ENCODE measurements at places on chromosomes 11 and 22.

GRCh38 chr11:27701355-27702105, 1.3 kb upstream of the BDNF start:
- DNase-seq = peak; percentile 15

DNA sequence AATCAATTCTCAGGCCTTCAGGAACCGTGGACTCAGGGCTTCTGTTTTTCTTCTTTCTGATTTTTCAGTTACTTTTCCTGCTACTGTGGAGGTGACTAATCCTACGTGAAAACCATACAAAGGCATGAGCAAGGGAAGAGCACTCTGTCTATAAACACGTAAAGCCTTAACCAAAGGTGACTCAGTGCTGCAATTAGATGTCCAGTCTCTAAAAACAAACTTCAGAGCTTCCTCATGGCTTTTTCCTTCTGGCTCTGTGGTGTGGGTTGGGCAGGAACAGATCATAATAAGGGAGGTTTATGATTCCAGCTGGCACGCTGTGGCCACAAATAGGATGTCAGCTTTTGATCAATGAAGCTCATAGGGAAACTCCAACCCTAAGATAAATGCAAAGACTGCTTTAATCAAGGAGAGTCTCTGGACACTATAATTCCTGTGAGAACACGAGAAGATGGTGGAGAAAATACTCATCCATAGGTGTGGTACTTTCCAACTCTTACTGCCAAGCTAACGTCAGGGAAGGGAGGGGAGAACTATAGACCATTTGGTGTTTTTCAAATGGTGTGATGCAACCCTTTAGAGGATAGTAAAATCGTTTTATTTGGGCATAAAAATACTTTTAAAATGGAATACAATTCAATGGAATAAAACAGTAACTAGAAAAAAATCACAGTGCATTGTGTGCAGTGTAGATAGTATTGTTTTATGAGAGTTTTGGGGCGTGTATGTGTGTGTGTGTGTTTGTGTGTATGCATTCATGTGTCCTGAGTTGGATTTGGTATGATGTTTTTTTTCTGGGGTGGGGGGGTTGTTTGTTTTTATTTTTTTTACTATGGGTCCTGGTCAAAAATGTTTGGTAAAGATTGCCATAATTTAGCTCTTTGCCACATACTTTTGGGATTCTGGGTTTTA, at the start of gene NXPE2:
Gene NXPE2 (plus strand): TSS at position 403 of the 912 bp plus-strand sequence. CDS start 49 bp downstream, at position 452.
- no peak for DNase-seq

DNA sequence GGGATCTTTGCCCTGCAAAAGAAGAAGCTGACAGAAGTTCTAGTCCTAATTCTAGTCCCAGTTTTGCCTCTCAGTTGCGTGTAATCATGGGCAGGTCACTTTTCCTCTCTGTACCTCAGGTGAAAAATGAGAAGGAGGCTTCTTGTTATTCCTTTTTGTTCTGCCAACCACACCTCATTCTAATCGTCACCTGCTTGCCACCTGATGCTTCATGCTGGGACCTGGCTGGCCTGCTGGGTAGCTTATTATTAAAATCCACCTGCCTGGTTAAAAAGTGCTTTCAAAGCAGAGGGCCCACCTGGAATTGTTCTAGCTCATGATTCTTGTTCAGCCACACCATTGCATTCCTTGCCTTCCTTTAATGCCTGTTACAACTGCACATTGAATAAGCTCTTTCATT, 8.4 kb upstream of the ALG8 start:
- DNase-seq = no peak

DNA sequence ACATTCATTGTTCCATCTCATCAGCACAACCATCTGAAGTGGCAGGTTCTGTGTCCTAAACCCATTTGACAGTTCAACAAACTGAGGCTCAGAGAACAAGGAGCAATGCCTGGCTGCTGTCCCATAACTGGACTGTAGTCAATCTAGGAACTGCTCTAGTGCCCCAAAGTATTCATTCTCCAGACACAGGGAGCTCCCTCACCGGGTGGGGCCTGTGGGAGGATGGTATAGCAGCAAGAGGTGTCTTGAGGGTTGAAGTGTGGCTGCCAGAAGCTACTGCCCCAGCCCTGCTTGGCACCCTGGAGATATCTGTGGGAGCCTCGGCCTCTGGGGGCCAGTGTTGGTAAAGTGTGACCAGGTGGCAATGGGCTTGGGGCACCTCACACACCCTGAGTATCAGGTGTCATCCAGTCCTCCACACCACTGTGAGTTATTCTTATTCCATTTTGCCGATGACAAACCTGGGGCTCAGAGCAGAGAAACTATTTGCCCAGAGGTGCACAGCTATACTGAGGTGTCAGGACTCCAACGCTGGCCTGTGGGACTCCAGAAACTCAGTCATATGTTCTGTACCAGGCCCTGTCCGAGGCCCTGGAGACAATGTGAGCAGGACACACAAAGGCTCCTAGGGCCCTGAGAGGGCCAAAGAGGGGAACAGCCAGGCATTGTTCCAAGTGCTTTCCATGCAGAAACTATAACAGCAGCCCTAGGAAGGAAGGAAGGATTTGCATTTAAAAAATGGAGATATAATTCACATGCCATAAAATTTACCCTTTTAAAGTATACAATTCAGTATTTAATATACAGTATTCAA, 46.0 kb upstream of the KLHL35 start:
- no peak for DNase-seq

GRCh38 chr22:37581504-37581903, 1.6 kb upstream of the LGALS2 start:
- DNase-seq = no peak

- peak; percentile 29 for DNase-seq
These were observed 77.7 kb downstream of the KCNC1 start for GRCh38 chr11:17812091-17812864.

- DNase-seq = no peak
These were observed 6.3 kb downstream of the FXYD2 start for GRCh38 chr11:117818041-117818873.

DNA sequence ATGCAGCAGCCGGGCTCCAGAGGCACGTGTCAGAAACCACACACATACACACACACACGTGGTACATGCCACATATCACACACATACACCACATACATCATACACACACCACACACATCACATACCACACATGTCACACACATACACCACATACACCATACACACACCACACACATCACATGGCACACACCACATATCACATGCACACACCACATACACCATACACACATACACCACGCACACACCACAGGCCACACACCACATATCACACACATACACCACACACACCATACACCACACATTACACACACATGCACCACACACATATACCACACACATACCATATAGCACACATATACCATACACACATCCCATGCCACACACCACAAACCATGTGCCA, 97.5 kb upstream of the PRR5 start:
- DNase-seq = no peak

DNA sequence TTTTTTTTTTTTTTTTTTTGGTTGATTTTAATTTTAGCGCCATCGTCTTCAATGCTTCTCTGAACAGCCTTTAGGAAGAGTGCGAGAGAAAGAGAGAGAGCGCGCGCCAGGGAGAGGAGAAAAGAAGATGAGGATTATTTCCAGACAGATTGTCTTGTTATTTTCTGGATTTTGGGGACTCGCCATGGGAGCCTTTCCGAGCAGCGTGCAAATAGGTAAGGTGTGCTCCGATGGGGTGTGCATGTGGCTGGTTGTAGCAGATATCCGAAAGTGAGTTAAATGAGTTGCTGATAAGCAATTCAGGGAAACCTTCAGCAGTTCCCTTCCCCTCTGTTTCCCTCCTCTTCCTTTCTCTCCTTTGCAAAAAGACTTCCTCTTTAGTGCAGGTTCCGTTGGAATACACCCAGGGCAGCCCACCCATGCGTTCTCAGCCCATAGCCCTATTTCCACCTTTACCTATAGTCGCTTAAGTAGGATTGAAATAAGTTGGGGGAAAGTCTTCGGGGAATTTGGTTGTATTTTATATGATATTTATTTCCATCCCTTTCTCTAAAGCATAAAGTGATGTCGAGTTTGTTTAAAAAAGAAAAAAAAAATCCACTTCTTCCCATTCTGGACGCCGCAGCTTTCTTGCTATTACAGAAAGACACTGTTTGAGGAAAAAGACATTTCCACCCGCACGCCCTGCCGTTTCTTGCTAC, 1.1 kb downstream of the GRIA4 start:
- DNase-seq = no peak

GRCh38 chr11:29018631-29019030, 910.4 kb downstream of the METTL15 start:
- no peak for DNase-seq

DNA sequence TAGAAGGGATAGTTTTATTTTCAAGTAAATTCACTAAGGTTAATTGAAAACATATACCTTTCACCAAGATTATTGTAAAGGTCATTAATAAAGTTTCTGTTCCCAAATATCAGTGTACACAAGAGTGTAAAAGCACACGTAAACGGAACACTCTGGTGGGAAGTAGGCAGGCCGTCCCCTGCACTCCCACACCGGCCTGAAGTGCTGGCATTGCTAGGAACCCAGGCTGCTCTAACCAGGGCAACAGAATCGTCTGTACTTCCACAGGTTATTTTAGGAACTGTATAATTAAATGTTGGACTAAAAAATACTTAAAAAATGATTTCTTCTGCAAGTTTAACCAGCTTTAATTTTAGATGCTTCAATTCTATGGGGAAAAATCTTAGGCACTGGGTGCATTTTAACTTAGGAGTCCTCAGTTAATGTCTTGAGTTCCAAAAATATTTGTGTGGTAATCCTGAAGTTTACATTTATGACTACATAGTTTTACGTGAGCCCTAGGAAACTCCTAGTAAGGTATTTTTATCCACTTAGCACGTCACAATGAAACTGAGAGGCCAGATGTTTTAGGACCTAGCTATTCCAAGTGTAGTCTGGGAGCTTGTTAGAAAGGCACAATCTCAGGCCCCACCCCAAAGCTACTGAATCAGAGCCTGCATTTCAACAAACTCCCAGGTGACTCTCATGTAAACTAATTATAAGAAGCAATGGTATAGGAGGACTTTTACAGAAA, 31.2 kb downstream of the KMT5B start:
- no peak for DNase-seq

DNA sequence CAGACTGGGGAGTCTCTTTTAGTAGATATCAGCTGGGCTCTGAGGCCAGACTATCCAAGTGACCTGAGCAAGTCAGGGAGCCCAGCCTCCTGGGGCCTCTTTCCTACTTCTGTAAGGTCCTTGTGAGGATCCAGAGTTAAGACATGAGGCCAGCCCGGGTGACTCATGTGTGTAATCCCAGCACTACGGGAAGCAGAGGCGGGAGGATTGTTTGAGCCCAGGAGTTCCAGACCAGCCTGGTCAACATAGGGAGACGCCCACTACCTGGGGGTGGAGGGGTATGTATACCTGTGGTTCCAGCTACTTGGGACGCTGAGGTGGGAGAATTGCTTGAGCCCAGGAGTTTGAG, 36.9 kb upstream of the POLA2 start:
- no peak for DNase-seq

GRCh38 chr11:100892886-100893285, 205.8 kb downstream of the ARHGAP42 start:
- DNase-seq = no peak

- no peak for DNase-seq
These were observed 283.0 kb downstream of the DDX10 start for GRCh38 chr11:108947654-108948570.

GRCh38 chr11:17812865-17813187, 78.2 kb downstream of the KCNC1 start:
- peak; percentile 29 for DNase-seq

GRCh38 chr22:23178512-23179254, 1.6 kb upstream of the BCR start:
- peak; percentile 29 for DNase-seq

DNA sequence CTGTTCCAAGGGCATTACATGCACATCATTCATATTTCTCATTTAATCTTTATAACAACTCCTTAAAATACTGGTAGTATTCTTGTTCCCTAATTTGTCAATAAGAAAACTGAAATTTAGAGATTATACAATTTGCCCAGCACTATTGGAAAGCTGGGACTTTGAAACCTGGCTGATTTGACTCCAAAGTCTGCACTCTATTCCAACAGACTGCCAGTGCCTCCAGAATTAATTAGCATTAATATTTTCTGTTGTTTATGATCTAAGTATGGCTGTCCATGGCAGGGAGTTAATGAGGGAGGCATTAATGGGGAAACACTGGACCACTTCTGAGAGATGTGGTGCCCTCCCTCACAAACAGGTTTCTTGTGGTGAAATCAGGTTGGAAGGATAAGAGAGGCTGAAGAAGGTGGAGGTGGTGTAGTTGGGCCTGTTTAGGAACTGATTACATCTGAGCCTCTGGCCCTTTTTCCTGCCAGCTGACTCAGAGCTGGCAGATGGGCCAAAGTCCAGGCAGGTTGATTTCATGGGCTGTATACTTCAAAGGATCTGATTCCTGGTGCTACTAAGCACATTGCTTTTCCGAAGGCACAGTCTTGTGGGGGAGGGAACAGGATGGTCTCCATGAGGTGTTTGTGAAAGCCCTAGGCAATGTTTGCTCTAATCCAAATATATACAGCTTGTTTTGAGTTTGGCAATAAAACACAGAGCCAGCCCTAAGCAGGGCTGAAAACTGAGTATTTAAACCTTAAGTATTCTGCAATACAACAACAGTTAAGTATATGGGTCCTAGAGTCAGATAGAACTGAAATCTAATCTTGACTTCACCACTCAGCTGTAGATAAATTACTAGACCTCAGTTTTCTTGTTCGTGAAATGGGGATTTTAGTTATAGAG, 21.0 kb upstream of the RAB30 start:
- DNase-seq = no peak

DNA sequence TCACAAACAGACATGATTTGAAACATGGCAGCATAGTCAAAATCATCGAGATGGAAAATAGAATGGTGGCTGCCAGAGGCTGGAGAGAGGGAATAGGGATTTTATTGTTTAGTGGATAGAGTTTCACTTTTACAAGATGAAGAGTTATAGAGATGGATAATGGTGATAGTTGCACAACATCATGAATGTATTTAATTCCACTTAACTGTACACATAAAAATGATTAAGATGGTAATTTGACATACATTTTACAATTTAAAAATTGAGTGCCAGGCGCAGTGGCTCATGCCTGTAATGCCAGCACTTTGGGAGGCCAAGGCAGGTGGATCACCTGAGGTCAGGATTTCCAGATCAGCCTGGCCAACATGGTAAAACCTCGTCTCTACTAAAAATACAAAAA, 21.2 kb downstream of the TTC28 start:
- no peak for DNase-seq

DNA sequence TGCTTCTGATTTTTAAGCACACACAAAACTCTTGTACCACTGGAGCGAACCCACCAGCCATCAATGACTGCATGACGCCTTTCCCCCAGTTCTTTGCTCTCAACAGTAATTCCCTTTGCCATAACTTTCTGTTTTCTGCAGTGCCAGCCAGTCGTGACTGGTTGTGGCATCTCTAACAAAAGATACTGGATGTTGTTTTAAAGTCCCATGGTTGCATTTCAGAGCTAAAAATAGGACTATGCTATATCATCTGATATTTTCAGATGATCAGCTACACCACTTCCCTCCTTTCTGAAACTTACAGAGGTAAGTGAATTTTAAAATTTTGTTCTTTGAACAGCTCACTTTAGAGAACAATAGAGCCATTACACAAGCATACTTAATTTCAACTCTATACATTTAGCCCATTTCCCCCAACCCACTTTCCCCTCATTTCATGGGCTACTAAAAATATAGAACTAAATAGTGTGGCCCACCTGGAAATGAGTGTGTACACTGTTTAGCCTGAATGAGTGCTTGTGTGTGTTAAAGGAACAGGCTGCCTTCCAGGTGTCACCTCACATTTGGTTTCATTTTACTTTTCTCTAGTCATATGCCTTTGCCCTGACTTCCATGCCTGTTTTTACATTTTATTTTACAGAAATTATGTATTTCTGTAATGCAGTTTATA, 136.9 kb upstream of the ZC3H12C start:
- no peak for DNase-seq
